Breast epithelium (tissue), 4 donors: ENCODE measurements at places on chromosomes 6 and 20. TPM values are rescaled to one million over a fixed set of nuclear protein-coding genes. Genes with fewer than 3 reads are reported as not detected.

DNA sequence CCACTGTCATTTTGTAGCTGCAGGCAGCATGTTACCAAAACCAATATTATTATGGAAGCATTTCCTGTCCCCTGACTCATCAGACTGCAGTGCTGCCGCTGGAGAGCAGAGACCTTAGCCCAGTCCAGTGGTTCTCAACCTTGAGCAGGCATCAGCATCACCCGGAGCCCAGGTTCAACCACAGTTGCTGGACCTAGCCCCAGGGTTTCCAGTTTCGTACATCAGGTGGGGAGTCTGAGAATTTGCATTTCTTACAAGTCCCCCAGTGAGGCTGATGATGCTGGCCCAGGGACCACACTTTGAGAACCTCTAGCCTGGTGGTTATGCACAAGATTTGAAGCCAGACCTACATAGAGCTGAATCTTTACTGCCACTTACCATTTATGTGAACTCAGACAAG is 47.3 kb downstream of the LY86 start:
- H3K4me1 ChIP-seq: no peaks in the 10 kb centered on the region
- DNase-seq: no peak
- H3K27ac ChIP-seq: no peak overlapping the region
- H3K4me3 ChIP-seq: no peak overlapping the region
- no peaks in the 10 kb centered on the region for H3K36me3 ChIP-seq

Gene DIDO1
- 83.1 TPM for total RNA-seq

Gene CDH22
- 0.16 TPM for total RNA-seq

DNA sequence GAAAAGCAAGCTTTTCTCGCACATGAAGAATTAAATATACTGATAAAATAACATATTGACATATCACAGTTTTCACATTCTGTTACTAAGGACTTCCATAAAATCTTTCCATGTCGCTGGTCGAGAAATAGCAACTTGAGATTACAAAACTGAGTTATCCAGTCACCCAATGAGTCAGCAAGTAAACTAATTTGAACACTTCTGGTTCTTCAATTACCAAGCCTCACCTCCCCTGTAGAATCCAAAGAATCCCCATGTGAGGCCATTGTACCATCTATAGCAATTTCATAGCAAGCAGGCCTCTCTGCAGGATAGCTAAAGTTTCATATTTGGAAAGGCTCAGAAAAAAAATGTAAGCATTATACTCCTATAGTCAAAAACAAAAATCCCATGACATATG is 87.3 kb downstream of the PKHD1 start:
- no peaks in the 10 kb centered on the region for H3K27me3 ChIP-seq
- no peak overlapping the region for H3K4me3 ChIP-seq
- no peak for DNase-seq
- no peaks in the 10 kb centered on the region for H3K36me3 ChIP-seq
- H3K4me1 ChIP-seq: no peaks in the 10 kb centered on the region
- H3K27ac ChIP-seq: no peak overlapping the region

Gene SNX3
- 144 TPM for total RNA-seq

DNA sequence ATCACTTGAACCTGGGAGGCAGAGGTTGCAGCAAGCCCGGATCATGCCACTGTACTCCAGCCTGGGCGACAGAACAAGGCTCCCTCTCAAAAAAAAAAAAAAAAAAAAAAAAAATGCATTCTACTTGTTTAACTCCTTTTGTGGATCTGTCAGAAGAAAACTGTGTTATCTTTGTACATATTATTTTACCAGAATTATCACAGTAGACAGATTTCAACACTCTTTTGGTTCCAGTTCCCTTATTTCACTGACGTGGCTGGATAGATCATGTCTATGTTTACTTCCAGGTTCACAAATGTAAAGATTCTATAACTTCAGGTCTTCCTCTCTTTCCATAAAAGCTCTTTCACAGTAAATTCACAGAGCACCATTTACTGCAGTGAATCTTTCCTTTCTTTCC is 18.4 kb downstream of the NUDT3 start:
- H3K36me3 ChIP-seq: no peaks in the 10 kb centered on the region
- H3K27ac ChIP-seq: no peak overlapping the region
- no peak overlapping the region for H3K4me3 ChIP-seq

DNA sequence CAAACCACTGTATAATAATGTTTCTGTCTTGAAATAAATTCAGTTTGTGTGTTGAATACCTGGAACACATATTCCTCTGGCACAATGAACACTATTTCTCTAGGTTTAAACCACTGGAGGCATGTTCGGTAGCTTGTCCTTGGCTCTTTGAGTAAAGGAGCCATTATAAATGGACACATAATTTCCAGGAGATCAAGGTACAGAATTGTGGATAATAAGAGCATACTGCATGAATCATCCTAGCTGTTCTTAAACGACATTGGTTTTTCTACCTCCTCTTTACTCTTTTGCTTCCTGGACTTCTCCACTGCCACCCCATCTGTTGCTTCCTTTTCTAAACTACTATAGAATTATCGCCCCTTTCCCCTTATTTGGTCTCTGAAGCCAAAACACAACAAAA is 1.2 kb downstream of the CENPW start:
- H3K27me3 ChIP-seq: no peaks in the 10 kb centered on the region
- H3K27ac ChIP-seq: no peak overlapping the region
- H3K4me3 ChIP-seq: peak overlapping the region; percentile 91
- H3K36me3 ChIP-seq: no peaks in the 10 kb centered on the region
- peaks cover 9% of the 10 kb centered on the region for H3K4me1 ChIP-seq

GRCh38 chr20:37278966-37279590 is 10.4 kb upstream of the MANBAL start:
- peak; percentile 76 for DNase-seq
- H3K4me1 ChIP-seq: no peaks in the 10 kb centered on the region
- H3K27me3 ChIP-seq: no peaks in the 10 kb centered on the region
- no peak overlapping the region for H3K27ac ChIP-seq
- H3K36me3 ChIP-seq: no peaks in the 10 kb centered on the region
